ENCODE measurements at places on chromosomes 6 and 20.

- DNase-seq = no peak
These were observed 523.6 kb upstream of the EYS start for GRCh38 chr6:66230591-66230990.

DNA sequence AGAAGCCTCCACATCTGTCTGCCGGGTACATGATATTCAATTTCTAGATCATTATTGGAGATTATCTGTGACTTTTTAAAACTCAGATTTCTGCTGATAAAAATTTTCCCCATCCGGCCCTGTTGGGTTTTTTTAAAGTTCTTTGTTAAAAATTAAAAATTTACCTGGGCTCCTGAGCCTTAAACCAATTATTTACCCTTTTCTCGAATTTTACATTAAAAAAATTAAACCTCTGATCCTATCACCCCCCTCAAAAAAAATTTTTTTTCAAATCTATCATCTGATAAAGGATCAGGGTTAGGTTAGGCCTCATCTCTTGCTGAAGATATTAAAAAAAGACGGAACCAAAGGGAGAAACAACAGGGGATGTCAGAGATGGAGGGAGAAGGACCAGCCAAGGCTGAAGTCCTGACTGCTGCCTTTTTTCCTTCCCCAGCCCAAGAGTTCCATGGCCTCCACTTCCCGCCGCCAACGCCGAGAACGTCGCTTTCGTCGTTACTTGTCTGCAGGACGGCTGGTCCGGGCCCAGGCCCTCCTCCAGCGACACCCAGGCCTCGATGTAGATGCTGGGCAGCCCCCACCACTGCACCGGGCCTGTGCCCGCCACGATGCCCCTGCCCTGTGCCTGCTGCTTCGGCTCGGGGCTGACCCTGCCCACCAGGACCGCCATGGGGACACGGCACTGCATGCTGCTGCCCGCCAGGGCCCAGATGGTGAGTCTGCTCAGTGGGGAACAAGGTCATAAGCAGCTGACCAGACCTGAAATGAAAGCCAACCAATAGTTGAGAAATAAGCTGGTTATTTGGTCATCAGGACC, 527 bp downstream of the NFKBIL1 start:
- no peak for DNase-seq

DNA sequence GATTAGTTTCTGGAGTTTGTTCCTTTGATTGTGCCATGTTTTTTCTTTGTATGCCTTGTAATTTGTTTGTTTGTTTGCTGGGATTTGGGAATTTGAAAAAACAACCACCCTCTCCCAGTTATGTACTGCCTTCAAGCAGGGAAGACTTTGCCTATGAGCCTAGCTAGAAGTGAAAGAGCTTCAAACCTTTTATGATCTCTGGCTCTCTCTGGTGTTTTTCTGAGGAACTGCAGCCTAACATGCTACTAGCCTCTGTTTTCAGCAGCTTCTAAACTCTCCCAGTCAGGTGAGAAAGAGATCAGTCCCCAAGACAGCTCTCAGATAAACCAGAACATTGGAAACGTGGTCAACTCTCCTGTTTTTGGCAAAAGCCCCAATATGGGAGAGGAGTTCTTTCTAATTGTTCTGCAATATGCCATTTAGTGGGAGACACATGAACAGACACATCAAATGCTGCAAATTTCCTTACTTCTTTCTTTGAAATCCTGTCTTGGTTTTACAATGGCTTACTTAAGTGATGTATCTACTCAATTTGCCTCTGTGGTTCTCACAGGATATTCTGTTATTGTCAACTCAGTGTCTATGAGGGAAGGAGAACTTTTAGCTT, 58.9 kb upstream of the SERINC1 start:
- DNase-seq = peak; percentile 72

DNA sequence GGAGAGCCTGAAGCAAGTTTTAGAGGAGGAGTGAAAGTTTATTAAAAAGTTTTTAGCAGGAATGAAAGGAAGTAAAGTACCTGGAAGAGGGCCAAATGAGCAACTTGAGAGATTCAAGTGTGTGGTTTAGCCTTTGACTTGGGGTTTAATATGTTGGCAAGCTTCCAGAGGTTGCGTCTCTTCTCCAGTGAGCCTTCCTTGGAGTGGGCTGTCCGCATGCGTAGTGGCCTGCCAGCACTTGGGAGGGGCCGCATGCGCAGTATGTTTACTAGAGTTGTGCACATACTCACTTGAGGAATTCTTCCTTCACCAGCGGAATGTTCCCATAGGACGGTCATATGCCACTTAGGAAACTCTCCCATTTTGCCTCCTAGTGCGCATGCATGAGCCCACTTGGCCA, 235.2 kb downstream of the ALDH8A1 start:
- no peak for DNase-seq

GRCh38 chr6:6697620-6698019, 109.1 kb downstream of the LY86 start:
- no peak for DNase-seq
